ENCODE measurements at places on chromosomes 1 and 21.

GRCh38 chr21:34845521-34846451 lies 177.0 kb downstream of the CLIC6 start:
- DNase-seq, result no peak

GRCh38 chr1:10598389-10598702 lies 123.6 kb downstream of the PEX14 start:
- DNase-seq, result no peak

- DNase-seq, result no peak
These were observed 127.3 kb upstream of the PLD5 start for GRCh38 chr1:242651817-242652216.

- DNase-seq, result no peak
These were observed 196.2 kb downstream of the ZC3H11B start for GRCh38 chr1:219416598-219417238.

DNA sequence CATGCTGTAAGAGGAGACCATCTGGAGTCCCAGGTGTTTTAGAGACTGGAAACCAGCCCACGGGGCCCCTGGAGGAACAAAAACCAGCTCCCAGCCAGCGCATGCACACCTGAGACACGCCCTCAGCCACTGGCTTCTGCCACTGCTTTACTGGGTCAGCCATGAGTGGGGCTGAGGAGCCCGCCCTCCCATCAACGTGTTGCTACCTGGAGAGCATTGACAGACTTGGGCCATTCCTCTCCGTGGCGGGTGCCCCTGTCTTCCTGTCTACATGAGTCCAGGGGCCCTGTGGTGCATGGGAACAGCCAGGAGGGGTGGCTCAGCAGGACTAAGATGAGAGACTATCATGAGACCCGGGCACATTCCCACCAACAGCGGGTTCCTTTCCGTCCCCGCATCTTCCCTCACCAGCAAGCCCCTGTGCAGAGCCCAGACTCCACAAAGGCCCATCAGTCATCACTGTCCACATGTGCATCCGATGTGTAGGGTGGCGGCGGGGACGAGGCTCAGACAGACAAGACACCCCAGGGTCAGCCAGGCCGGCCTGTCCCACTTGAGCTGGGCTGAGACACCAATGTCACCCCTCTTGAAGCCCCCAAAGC lies 45.4 kb upstream of the POFUT2 start:
- no peak for DNase-seq

GRCh38 chr1:198601936-198602889 lies 36.6 kb upstream of the PTPRC start:
- no peak for DNase-seq

DNA sequence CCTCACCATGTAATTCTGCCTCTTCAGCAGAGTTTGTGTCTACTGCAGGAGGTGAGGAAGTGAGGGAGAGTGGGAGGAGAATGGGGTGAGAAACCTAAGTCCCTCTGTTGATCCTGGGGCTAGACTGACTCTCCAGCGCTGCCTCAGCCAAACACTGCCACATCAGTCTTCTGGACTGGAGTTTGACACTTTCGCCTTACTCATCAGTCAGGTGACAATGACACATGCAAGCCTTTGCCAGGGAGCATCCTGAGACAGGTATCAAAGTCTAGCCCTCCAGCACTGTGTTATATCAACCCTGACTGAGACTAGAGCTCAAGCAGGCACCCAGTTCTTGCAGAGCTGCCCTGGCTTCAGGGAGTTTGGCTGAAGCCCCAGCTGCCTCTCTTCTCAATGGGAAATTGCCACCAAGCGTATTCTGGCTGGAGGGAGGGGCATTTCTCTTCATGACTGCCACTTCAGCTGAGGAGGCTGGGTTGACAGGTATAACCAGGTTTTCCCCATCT lies 33.3 kb upstream of the SUCO start:
- DNase-seq, result no peak

DNA sequence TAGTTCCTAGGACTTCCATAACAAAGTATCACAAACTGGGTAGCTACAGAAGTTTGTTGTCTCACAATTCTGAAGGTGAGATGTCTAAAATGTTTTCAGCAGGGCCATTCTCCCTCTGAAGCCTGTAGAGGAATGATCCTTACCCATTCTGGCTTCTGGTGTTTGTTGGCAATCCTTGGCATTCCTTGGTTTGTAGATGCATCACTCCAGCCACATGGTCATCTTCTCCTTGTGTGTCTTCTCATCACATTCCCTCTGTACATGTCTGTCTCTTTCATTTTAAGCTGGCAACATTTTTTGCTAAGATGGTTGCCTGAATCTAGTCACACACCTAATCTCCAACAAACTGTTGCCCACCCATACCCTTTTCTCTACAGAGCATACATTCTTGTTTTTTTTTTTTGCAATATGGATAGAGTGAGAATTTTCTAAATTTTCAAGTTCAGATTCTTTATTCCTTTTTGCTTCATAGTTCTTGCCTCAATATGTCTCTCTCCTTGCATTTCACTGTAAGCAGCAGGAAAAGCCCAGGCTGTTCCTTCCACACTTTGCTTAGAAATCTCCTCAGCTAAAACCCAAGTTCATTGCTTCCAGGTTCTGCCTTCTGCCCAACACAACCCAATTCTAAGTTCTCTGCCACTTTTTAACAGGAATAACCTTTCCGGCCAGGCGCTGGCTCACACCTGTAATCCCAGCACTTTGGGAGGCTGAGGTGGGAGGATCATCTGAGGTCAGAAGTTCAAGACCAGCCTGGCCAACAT lies 18.3 kb downstream of the ZBED6 start:
- no peak for DNase-seq

- no peak for DNase-seq
These were observed 1.7 kb downstream of the BTG2 start for GRCh38 chr1:203306965-203307541.

DNA sequence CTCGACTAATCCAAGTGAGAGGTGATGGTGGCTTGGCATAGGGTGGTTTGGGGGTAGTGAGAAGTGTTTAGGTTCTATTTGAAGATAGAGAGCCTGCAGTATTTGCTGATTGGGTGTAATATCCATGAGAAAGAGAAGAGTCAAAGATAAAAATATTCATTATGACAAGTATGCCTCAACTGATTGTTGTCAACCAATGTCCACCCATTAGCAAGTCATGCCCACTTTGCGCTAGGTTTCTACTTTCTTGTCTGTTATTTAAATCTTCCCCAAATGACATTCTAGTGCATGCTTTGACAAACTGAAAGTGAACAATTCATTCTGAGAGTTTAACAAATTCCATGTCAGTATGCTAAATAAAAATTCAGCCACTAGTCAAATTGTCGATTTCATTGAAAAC lies 3.8 kb upstream of the XCL1 start:
- no peak for DNase-seq

Data from C1 segment of cervical spinal cord (tissue), 14 donors.